ENCODE measurements at places on chromosomes 12 and 14.

DNA sequence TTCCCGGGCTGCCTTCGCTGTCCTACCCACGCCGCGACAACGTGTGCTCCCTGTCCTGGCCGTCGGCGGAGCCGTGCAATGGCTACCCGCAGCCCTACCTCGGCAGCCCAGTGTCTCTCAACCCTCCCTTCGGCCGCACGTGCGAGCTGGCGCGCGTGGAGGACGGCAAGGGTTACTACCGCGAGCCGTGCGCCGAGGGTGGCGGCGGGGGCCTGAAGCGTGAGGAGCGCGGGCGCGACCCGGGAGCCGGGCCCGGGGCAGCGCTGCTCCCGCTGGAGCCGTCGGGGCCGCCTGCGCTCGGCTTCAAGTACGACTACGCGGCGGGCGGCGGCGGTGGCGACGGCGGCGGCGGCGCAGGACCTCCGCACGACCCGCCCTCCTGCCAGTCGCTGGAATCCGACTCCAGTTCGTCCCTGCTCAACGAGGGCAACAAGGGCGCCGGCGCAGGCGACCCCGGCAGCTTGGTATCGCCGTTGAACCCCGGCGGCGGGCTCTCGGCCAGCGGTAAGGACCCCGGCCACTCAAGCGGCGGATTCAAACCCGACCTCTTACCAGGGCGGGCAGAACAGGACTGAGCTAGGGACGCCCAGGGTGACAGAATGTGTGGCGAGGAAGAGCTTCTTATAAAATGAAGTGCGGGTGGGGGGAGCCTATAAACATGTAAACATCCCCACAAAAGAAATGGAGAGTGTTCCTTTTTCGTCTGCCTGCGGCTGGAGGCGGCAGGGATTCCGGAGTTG is 503 bp downstream of the HOXC12 start:
- DNase-seq, result no peak

DNA sequence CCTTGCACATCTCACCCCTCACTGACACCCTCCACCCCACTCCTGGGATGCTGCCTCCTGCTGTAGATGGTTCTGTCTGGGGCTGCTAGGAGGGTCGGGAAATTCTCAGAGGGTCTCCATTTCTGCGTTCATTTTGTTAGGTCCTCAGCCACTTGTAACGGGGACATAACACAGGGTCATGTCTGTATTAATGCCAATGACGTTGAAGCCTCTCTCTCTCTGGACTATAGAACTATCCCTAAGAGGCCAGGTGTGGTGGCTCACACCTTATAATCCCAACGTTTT is 14.6 kb downstream of the SIVA1 start:
- no peak for DNase-seq

DNA sequence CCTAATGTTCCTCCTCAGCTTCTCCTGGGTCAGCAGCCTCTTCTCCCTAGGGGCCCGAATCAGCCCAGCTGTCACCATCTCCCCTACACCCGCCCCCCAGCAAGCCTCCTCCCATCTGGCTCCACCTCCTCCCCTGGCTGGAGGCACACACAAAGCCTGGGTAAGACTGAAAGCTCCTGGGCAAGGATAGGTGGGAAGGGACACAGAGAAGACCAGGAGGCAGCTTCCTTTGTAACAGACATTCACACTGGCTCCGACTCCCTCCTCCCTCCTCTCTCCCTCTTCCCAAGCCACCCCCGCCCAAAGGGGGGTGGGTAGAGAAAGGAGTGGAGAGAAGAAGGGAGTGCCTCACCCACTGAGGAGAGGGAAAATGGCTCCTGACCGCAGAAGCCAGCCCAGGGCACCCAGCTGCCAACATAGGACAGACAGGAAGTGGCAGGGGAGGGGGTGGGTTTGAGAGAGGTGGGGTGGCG is 4.0 kb downstream of the CHD4 start:
- DNase-seq, result peak; percentile 66

DNA sequence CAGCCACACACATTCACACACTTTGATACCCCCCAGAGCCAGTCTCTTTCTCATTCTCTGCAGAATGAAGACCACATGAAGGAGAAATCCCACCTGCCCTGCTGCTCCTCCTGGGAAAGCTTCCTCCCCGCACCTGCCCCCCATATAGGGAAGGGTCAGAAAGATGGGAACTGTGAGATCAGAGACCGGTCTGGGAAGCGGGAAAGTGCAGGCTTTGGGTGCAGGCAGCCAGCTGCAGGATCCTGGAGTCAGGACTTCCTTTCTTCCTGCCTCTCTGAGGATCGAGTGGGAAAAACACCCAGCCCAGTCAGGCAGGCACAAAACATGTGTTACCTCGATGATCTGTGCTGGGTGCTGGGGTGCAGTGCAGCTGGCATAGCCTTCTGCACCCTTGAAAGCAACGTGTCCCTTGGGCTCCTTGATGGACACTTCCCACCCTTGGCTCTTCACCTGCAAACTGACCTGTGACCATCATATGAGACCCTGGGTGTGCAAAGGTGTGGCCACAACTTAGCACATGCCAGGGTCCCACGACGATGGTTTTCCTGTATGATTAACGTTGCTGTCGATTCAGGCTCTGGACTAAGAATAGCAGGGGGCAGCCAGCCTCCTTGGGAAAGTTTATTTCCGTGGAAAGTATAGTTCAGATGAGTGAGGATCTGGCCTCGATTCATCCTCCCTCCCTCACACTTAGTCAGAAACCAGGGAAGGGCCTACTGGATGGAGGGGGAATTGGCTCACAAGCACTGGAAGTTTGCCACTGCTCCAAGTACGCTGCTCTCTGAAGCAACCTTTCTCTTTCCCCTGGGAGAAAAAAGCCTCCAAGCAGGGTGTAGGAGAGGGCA is 105.4 kb upstream of the MED13L start:
- DNase-seq, result no peak

- no peak for DNase-seq
Measured at GRCh38 chr14:93745603-93746273, 42.5 kb downstream of the PRIMA1 start.

DNA sequence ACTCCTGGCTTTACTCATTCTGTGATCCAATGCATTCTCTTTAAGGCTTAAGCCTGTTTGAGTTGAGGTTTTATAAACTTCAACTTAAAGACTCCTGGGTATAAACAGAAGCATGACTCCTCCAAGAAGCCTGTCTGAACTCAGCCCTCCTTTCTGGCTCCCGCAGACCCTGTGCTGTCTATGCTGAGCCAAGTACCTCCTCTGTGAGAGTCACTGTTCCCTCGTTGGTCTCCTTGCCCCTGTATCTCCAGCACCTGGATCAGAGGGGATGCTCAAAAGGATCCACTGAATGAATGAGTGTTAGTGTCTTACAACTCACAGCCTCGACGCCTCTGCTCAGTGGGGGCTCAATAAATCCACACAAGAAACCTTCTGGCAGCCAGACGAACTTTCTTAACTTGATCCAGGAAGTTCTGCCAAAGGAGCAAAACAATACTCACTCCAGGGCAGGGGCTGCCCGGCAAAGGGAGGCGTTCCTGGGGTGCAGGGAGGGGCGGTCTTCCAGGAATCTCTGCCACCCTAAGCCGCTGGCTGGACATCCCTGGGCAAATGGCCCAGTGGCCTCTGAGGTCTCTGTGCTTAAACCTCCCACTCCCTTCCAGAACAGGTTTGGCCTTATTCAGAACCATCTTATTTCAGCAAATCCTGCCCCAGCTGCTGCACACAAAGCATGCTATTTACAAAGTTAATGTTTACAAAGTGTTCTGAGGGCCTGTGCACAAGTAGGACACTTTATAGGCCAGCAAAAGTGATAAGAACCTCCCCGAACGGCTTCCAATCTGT is 32.9 kb downstream of the MAP1LC3B2 start:
- DNase-seq, result no peak

DNA sequence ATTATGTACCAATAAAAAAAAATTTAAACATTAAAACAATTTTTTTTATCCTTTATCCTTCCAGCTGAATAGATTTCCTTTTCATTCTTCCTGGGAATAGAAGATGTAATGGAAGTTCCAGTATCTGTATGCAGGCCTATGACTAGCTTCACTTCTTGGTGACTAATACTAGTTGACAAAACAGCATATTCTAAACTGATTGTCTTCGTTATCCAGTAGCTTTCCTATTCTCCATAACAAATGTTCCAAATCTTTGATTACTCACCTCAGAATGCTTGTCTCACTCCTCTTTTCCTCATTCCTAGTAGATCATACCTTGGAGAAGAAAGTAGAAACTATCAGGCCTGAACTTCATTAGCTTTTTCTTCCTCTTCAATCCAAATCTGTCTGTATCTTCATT is 70.7 kb downstream of the PLEKHA5 start:
- DNase-seq, result no peak

DNA sequence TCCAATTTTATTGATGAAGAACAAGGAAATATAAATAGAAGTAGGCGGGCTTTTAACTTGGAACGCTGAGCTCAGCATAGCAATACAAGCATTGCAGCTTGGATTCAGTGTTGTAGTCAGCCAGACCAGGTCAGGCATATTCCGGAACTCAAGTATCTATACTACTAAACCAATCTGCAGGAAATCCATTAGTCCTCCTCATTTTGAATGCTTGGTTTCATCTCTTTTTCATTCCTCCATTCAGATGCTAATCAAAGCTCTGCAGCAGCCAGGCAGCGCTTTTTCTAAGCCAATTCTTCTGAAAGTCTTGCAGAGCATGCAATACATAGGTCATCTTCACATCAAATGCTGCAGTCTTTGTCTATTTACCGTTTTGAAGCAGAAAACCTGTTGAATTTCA is 49.0 kb downstream of the KIF21A start:
- no peak for DNase-seq

GRCh38 chr14:53900499-53900898 is 56.1 kb downstream of the BMP4 start:
- no peak for DNase-seq

DNA sequence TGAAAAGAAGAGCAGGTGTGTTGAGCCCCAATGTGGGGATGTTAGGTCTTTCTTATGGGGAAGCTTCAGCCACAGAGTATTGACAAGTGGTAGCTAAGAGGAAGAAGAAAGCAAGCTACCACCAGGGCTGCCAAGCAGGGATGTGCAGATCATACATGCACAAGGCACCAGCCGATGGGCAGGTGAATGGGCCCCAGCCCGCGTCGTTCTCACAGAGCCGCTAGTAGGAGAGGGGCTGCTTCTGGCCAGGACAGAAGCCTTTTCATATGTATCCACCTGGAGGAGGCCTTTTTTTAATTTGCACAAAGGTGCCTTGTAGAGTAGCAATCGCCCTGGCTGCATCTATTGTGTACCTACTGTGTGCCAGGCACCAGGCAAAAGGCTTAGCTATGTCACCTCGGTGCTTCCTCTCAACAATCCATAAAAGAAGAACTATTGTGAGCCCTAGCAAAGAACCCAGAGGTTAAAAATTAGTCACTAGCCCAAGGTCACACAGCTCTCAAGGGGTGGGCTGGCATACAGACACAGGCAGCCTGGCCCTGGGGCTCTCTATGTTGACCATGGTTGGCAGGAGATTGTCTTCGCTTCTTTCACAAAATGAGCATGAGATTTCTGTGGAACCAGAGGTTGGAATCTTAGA is 8.2 kb downstream of the NUAK1 start:
- no peak for DNase-seq

- DNase-seq, result no peak
Measured at GRCh38 chr12:87836190-87836589, 193.0 kb downstream of the C12orf50 start.

DNA sequence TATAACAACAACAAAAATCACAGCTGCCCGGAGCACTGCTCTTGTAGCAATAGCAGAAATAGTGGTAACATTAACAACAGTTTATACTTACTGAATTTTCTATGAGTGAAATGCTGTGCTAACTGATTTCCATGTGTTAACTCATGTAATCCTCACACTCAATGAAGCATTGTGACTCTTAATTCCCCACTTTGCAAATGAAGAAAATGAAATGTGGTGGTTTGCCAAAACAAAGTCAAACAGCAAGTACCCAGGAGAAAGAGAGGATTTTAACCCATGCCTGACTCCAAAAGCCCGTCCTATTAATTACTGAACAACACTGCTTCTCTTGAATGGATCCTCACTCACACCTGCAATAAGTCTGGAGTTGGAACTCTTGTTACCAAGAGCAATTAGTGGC is 123.5 kb downstream of the MED13L start:
- no peak for DNase-seq

DNA sequence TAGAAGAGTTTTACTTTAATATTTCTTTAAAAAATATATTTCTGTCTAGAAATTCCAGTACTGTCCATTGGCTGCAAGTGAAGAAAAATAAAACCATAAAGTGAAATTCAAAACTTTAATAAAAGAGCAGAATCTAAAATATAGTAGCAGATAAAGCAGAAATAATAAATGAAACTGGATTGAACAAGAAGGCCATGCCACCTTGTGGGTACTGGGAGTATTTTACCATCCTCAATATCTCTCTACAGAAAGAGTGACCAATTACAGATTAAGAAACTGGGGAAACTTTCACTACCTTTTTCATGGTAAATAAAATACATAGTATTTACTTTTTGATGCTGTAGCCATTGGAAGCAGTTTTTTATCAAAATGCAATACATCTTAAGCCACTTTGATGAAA is 220.5 kb downstream of the BCAT1 start:
- no peak for DNase-seq

DNA sequence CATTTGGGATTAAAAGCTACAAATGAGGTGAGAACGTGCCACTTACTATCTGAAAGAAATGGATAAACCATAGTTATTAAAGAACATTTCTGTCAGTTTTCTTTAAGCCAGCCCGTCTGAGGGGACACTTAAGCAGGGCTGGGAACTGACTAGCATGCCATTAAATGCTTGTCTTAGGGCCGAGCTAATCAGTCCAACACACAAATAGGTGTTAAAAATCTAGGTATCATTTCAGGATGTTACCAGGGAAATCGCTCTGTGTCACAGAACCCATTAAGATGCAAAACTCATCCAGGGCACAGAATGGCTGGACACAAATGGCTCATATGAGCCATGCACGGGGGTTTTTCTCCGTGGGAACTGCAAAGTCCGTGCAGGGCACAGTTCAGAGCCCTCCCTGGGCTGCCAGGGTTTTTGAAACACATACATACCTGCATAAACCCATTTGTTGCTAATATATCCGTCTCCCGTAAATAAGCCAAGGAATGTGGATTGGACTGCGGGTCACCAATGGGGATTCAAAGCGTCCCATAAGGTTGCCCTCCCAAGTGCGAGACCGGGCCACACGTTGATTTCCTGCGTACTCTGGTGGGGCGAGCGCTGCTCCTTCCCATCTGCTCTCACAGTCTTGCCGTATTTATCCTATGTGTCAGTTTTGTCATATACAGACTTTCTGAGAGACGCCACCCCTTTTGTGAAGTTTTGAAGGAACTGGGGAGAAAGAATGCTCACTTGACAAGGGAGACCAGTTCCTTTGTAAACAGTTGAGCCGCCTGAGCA is 5.4 kb upstream of the GSC start:
- no peak for DNase-seq

GRCh38 chr14:54839701-54840119 is 62.9 kb downstream of the GCH1 start:
- DNase-seq, result no peak
